ENCODE measurements at places on chromosomes 6 and 20.

- DNase-seq, result no peak
Measured at GRCh38 chr6:148146717-148147462, 195.7 kb upstream of the SASH1 start.

- DNase-seq, result no peak
Measured at GRCh38 chr20:57126481-57127092, 139.9 kb downstream of the BMP7 start.

- DNase-seq, result no peak
Measured at GRCh38 chr6:31094389-31094881, 17.9 kb downstream of the C6orf15 start.

DNA sequence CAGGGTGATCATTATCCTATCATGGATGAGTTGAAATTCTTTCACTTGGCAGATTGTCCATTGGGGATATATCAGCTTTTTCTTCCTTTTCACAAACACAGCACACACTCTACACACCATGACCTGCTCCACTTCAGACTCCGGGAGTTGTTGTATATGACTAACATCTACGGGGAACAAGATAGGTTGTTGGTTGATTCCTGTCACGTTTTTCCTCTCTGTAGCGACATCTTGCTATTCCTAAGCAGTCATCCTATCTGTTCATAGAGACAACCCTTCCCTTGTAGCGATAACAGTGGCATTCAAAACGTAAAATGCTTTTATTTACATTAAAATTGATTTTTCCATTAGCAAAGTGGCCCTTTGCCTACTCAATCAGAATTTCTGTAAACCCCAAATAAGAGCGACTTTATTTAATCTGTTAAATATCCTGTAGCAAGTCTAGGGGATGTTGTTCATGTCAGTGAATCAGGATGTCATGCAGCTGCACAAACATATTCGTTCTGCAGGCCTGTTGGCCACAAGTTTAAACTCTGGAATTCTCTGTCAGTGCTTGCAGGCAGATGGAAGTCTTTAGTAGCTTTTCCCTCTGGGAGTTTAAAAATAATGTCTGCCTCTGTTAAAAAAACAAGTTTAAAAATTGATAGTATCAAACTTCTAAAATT, 23.1 kb downstream of the PHACTR2 start:
- DNase-seq, result no peak

- peak; percentile 66 for DNase-seq
Measured at GRCh38 chr6:14799928-14800327, 445.9 kb upstream of the JARID2 start.

DNA sequence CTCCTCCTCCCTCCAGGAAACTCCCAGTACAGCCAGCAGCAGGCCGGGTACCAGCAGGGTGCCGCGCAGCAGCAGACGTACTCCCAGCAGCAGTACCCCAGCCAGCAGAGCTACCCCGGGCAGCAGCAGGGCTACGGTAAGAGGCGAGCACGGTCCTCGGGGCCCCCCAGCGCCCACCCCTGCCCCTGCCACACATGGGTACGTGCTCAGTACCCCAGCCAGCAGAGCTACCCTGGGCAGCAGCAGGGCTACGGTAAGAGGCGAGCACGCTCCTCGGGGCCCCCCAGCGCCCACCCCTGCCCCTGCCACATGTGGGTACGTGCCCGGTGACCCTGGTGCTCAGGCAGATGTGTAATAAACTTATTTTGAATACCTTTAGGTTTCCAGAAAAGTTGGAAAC, 10.2 kb upstream of the MTG2 start:
- DNase-seq, result no peak

GRCh38 chr20:57471496-57472372, 53.2 kb downstream of the CTCFL start:
- no peak for DNase-seq

- DNase-seq, result no peak
Measured at GRCh38 chr20:56437196-56437960, 25.3 kb downstream of the CASS4 start.

DNA sequence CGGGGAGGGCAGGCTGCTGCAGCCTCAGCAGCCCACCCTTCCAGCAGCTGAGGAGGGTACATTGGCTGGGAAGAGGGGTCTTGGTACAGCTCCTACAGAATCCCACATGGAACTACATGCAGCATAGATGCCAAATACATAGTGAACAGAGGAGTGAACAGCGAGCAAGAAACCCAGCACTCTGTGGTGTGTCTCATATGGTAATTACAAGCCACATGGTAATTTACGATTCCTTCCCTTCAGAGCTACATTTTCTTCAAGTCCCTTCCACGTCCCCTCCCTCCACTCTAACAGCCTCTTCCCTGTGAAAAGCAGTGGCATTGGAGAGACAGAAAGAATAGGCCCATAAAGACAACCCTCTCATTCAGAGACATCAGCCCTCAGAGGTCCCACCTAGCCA, 167.7 kb downstream of the SYNDIG1 start:
- DNase-seq, result no peak

DNA sequence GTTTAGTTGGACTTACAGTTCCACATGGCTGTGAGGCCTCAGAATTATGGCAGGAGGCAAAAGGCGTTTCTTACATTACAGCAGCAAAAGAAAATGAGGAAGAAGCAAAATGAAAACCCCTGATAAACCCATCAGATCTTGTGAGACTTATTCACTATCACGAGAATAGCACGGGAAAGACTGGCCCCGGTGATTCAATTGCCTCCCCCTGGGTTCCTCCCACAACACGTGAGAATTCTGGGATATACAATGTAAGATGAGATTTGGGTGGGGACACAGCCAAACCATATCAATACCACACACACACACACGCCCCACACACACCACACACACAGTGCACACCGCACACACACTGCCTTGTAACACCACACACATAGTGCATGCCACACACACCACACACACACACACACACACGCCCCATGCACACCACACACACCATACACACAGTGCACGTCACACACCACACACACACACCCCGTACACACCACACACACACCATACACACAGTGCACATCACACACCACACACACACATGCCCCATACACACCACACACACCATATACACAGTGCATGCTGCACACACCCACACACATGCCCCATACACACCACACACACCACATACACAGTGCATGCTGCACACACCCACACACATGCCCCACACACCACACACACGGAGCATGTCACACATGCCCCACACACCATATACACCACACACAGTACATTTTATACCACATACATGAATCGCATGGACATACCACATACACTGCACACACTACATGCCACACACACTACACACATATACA, 310.5 kb downstream of the TAF4 start:
- DNase-seq, result no peak

DNA sequence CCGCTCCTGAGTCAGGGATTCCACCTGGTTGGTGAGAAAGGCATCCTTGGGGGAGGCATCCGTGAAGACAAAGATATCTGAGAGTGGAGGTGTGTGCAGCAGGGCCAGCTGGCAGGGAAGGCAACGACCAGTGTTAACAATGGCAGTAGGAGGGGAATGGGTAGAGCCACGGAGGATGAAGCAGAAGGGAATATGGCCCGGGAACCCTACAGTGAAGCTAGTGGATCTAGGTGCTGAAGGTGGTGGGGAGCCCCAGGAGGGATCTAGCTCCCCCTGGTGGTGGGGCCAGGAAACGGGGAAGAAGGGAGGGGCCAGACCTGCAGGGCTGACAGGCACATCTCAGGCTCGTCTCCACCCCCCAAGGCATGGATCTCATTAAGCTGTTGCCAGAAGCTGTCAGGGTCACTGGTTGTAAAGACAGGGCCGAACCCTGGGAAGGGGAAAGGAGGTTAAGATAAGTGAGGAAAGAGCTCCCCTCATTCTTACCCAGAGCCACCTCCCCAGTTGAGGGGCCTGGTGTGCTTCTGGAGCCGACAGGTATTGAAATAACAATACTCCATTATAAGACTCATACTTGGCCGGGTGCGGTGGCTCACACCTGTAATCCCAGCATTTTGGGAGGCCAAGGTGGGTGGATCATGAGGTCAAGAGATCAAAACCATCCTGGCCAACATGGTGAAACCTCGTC, 7.3 kb downstream of the VWA7 start:
- DNase-seq, result no peak

GRCh38 chr6:169286961-169287360, 33.3 kb upstream of the THBS2 start:
- DNase-seq, result no peak

DNA sequence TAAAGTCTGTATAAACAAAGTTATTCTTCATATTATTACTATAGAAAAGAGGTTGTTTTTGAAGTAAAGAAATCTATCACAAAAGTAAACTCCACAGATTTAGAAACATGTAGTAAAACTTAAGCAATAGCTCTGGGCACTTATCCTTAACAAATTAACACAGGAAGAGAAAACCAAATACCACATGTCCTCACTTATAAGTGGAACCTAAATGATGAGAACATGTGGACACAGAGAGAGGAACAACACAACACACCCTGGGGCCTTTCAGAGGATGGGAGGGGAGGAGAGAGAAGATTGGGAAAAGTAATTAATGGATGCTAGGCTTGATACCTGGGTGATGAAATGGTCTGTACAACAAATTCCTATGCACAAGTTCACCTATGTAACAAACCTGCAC, 57.2 kb downstream of the C6orf58 start:
- no peak for DNase-seq

DNA sequence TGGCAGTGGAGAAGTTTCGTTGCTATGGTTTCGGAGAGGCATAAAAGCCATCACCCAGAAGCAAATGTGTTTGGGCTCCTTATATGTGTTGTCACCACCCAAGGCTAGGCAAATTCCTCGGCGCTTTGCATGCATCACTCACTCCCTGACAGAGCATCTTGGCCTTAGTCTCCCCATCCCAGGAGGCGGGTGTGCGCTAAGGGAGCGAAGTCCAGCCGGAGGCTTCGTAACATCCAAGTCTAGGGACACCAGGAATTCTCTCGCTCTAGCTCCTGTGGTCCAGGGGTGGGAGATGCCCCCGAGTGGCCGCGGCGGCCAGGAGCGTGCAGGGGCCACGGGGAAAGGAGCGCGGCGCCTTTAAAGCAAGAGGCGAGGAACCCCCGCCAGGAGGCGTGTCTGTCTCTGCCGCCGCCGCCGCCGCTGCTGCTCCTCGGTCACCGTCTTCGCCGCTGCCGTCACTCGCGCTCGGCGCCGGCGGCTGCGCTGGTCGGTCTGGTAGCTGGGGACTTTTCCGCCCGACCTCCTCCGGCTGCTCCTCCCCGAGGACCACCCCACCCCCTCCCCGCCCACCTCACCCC, at the start of gene GRIK2:
GRIK2 (plus strand) TSS at position 458 of the 578 bp plus-strand sequence.
- DNase-seq, result peak; percentile 90

DNA sequence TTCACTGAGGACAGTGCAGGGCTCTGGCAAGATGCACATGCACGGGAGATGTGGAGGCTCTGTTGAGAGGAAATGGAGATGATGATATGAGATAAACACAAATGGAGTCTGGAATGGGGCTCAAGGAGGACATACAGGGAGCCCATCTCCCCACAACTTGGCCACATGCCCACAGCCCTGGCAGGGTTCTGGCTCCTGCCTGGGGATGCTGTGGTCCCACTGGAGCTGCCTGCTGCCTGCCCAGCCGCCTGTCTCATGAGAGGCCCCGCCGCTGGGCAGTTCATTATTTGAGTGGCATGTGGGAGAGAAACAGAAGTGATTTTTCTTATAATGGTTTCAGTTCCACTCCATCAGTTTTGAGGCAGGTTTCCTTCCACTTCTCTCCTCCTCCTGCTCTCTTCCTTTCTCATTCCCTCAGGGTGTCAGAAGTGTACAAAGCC, 133.6 kb upstream of the TRAF3IP2 start:
- DNase-seq, result no peak

GRCh38 chr6:2771079-2771478, 5.9 kb downstream of the WRNIP1 start:
- no peak for DNase-seq

DNA sequence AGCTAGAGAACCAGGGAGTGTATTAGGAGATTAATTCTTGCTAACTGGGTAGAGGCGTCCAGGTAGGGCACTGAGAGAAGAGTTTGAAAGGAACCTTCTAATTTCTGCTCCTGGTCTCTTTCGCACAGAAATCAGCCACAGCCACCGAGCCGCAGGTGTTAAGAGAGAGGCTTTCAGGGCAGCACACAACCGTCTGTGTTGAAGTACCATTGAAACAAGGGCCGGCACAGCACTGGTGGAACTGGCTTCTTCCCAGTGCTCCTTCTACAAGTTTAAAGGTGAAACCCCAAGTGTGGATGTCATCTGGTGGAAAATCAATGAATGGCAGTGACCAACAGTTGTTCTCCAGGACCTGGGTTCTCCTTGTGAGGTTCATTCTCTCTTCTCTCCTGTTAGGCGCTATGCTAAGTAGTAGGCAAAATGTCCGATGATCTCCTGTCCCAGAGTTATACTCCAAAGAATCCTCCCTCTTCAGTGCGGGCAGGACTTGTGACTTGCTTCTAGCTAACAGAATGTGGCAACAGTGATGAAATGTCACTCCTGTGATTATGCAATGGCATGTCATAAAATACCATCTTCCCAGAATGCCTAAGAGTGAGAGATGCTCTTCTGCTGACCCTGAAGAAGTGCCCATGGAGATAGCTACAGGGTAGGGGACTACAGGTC, 15.0 kb upstream of the RIN2 start:
- no peak for DNase-seq

DNA sequence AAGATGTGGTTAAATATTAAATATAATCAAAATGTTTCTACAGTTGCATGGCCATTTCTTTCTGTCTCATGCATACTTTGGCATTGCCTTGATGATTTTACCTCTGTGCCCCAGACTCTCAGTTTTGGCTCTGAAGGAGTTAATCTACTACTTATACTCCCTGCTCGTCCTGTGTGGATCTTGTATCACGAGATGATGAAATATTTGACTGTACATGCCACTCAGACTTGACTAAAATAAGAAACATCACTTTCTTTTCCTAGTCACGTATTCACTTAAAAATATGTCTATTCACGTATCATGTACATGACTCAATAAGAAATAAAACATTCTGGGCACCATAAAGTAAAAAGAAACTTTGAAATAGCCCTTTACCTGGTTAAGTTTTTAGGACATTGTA, 397.7 kb downstream of the RFPL4B start:
- DNase-seq, result no peak

GRCh38 chr20:25669826-25670422, 26.7 kb downstream of the ZNF337 start:
- DNase-seq, result no peak

DNA sequence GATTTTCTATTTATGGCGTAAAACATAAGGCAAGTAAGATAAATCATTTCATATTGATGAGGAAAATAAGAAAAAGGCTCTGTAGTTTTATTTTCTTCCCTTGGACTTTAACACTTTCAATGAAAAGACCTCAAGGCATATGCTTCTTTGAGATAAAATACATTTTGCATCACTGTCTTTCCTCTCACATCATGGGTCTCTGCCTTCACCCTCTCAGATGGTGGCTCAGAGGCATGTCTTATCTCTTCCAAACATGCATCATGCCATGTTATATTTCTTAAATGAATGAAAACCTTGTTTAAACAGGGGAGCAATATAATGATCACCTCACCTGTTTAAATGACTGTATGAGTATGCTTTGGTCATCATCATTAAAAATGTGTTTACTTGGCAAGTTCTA, 59.3 kb downstream of the PRL start:
- no peak for DNase-seq

Measured in NCI-H526 treated with DMSO at 0.1 percent for 48 hours (cell line).